ENCODE measurements at places on chromosomes 2 and 18. TPM values are rescaled to one million over a fixed set of nuclear protein-coding genes. Genes with fewer than 3 reads are reported as not detected.

DNA sequence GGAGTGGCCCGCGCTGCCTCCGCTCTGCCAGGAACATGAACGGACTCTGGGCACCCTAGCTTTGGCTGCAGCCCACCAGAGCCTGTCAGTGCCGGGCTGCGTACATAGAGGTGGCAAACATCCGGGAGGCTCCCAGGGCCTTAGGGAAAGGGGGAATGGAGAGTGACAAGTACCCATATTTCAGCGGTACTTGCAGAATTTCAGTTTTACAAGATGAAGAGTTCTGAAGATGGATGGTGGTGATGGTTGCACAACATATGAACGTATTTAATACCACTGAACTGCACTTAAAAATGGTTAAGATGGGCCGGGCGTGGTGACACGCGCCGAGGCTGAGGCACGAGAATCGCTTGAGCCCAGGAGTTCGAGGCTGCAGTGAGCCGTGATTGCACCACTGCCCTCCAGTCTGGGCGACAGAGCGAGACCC, 873 bp downstream of the MTHFD2 start:
- DNase-seq: no peak

- no peak for DNase-seq
Measured at GRCh38 chr2:45902781-45903375, 251.4 kb downstream of the PRKCE start.

Gene PRKAG3
- not detected for total RNA-seq

Gene ST8SIA5
- 4.9 TPM for total RNA-seq

Gene COL3A1
- 88.0 TPM for total RNA-seq

All from frontal cortex (tissue), 4 donors.